ENCODE measurements at places on chromosomes 1 and 21.

GRCh38 chr1:209685821-209686220 lies 10.6 kb downstream of the G0S2 start:
- no peak for DNase-seq

- no peak for DNase-seq
Observed at GRCh38 chr1:63635681-63636080, 42.5 kb downstream of the PGM1 start.

DNA sequence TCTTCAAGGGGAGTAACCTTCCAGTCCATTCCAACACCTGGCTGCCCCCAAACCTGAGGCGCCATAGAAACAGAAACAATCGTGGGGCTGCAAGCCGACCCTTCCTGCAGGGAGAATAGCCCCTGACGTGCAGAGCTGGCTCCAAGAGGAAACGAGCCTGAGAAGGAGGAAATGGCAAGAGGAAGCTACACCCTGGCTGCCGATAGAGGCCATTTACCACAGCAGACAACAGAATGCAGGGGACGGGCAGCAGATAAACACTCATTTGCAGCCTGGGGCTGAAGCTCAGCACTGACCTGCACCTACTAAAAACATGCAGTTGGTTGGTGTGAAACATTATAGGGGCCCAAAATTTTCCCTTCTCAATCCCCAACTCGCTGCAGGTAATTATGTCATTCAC lies 8.7 kb upstream of the TDRD10 start:
- no peak for DNase-seq

DNA sequence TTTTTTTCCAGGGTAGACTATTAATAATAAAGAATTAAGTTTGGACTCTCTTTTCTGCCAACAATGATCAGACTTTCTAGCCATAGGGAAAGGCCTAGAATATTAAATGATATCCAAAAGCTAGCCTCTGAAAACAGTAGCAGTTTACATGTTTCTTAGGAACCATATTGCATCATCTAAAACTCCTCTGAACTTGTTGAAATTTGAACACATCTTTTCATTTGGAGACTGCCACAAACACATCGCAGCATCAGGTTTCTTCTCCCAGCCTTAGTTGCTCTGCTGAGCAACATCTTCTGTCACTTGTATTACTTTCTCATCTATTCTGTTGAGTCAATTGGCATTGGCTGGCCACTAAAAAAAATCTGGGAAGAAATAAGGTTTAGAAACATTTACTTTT lies 63.2 kb upstream of the GNG4 start:
- DNase-seq, result no peak

GRCh38 chr1:214216779-214217178 lies 64.2 kb upstream of the SMYD2 start:
- DNase-seq, result no peak
